ENCODE measurements at places on chromosomes 6 and 20.

DNA sequence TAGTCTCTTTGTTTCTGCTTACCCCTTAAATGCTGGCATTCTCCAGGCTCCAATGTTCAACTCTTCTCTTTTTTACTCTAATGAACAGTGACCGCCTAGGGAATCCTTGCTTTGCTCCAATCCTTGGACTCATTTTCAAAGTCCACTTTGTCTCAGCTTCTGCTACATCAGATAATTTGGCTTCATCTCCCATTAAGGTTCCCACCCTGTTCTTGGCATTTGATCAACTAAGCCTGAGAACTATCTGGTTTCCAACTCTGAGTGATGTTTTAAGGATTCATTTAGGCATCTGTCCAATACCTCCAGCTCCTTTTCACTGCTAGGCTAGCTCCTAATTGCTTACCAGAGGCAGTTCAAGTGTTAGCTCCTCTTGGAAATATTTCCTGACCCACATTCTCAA is 64.9 kb downstream of the ME1 start:
- no peak for DNase-seq

- DNase-seq = no peak
Observed at GRCh38 chr20:9051508-9051907, 17.4 kb upstream of the PLCB4 start.

- DNase-seq = no peak
Observed at GRCh38 chr6:127182501-127182900, 64.0 kb downstream of the RSPO3 start.

GRCh38 chr6:113221850-113222249 is 635.3 kb upstream of the MARCKS start:
- DNase-seq = no peak

DNA sequence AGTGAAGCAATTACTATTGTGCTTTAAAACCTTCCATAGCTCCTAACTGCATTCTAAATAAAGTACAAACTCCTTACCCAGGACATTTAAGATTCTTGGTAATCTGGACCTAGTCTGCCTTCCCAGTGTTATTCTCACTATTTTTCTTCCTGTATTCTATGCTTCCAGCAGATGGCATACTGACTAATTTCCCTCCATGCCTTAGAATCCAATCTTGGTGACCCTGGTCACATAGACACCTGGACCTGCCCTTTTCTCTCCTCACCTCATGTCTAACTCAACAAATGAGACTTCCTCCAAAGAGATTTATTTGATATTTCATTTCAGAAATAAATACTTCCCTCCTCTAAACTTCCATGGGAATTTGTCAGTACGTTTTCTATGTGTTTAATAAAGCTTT is 25.8 kb downstream of the ROS1 start:
- DNase-seq = no peak

- peak; percentile 32 for DNase-seq
Observed at GRCh38 chr6:44126320-44127149, 717 bp downstream of the MRPL14 start.

GRCh38 chr20:61789329-61789728 is 276.4 kb downstream of the TAF4 start:
- no peak for DNase-seq

- no peak for DNase-seq
Observed at GRCh38 chr6:116111552-116112528, 11.2 kb downstream of the NT5DC1 start.

- no peak for DNase-seq
Observed at GRCh38 chr6:141833001-141833655, 299.6 kb upstream of the GJE1 start.

- no peak for DNase-seq
Observed at GRCh38 chr20:57849521-57850215, 139.9 kb upstream of the PMEPA1 start.

DNA sequence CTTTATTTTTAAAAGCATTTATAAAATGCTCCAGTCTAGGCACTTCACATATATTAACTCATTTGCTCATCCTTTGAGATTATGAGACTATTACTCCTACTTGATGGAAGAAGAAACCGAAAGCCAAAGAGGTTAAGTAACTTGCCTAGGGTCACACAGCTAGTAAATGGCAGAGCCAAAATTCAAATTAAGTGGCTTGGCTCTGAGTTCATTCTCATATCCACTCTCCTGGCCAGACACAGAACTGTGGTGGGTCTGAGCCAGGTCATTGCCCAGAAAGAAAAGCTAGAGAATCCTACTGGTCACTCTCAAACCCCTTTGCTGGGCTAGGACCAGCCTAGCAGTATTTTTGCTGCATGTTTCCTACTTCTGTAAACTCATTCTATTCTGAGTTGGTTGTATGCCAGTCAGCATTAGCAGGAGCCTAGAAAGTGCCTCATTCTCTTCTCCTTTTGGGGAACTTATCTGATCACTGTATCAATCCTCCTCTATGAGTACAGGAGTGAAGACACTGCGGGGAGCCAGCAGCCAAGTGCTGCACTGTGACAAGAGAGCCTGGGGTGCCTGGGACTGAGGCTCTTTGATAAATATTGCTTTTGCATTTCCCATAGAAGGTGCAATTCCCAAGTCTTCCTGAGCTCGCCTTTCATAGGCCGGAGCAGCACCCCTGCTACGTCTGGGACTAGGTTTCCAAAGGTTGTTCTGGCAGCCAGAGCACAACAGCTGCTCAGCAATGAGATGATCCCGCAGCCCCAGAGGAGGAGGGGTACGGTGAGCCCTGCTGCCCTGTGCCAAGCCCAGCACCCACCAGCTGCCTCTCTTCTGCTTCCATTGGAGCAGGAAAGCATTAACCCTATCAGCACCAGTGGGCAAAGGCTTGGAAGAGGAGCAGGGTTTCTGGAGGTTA is 728.3 kb downstream of the MAFB start:
- no peak for DNase-seq

GRCh38 chr20:34369265-34369664 is 6.2 kb downstream of the ITCH start:
- no peak for DNase-seq
